ENCODE measurements at places on chromosomes 12 and 14.
A peak's percentile ranks its signal among the peaks of the same experiment; 100 is the strongest.

DNA sequence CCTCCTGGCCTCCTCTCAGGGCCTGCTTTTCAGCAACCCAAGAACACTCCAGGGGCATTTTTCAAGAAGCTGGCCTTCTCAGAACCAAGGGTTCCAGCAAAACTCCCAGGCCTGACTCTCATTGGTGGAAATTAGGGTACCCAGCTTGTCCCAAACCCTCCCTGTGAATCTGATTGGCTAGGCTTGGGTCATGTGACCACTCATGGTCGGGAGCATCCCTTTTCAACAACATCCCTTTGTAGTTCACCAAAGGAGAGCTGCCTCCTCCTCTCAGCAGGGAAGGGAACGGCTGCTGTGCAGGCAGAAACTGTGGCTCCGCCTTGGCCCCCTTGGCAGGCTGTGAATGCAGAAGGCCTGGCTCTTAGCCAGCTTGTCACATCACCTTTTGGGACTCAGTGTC, 94.5 kb downstream of the AACS start:
- no peak for DNase-seq

GRCh38 chr12:6465467-6466183, 4.9 kb downstream of the VAMP1 start:
- peak; percentile 73 for DNase-seq

GRCh38 chr12:106112145-106112821, 26.5 kb downstream of the NUAK1 start:
- no peak for DNase-seq

- DNase-seq, result no peak
Observed at GRCh38 chr14:62654641-62655040, 390.6 kb downstream of the KCNH5 start.

DNA sequence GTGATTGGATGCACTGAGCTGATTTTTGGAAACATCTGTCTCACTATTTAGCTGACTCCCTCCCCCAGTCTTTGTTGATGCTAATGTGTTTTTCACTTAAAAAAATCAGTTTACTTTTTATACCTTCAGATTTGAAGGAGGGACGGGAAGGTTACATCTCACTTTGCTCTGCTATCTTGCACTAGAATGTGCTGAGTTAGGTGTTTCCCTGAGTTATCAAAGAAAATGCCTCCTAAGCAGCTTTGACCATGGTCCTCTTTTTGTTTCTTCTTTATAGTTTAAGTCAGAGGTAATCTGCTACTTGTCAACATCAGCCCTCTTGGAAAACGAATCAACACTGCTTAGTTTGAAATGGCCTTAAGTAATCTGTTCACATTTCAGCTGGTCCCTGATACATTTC, 222.0 kb downstream of the TMEM132D start:
- no peak for DNase-seq

GRCh38 chr12:120904197-120904773, at the start of gene SPPL3:
Gene SPPL3, minus strand, starts transcription at chr12:120904358. Its CDS starts 491 bp downstream, at chr12:120903867.
- DNase-seq, result peak; percentile 86

- DNase-seq, result peak; percentile 65
Observed at GRCh38 chr14:49634547-49635334, at the start of gene DNAAF2. Gene DNAAF2, minus strand, starts transcription at chr14:49635244. Its CDS starts 95 bp downstream, at chr14:49635149.

GRCh38 chr14:55297611-55298499, 26.6 kb downstream of the FBXO34 start:
- peak; percentile 20 for DNase-seq

- no peak for DNase-seq
Observed at GRCh38 chr14:29475641-29476040, 452.0 kb downstream of the PRKD1 start.

- no peak for DNase-seq
Observed at GRCh38 chr14:32494609-32495434, 165.7 kb downstream of the AKAP6 start.

- no peak for DNase-seq
Observed at GRCh38 chr14:99006276-99006675, 265.7 kb downstream of the BCL11B start.

GRCh38 chr12:99049774-99050173, 404.7 kb downstream of the APAF1 start:
- DNase-seq, result no peak

- DNase-seq, result no peak
Observed at GRCh38 chr12:12800406-12801180, 12.6 kb upstream of the DDX47 start.

GRCh38 chr14:88142997-88143396, 138.1 kb downstream of the GPR65 start:
- DNase-seq, result no peak

GRCh38 chr14:97491697-97492096, 694.5 kb downstream of the VRK1 start:
- no peak for DNase-seq

DNA sequence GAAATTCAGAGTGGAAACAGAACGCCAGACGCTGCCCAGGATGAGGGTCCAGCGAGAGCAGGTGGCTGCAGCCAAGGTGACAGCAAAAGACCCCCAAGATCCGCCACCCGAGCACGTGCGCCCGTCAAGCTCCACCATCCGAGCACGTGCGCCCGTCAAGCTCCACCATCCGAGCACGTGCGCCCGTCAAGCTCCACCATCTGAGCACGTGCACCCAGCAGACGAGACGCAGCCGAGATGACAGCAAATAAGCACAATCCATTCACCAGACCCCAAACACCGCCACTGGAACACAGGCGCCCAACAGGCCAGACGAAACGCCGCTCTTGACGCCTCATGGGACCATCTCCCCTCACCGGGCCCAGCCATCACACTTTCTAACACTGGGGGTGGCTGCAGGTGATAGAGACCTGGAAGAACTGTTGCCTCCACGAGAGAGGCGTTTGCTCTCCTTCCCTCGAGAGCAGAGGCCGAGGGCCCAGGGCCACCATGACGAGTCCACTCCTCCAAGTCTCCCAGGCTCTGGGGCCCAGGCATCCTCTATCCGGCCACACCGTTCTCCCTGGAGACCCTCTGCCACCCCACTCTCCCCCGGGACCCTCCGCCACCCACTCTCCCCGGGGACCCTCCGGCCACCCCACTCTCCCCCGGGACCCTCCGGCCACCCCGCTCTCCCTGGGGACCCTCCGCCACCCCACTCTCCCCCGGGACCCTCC, 62.1 kb upstream of the GALNT9 start:
- DNase-seq, result no peak

DNA sequence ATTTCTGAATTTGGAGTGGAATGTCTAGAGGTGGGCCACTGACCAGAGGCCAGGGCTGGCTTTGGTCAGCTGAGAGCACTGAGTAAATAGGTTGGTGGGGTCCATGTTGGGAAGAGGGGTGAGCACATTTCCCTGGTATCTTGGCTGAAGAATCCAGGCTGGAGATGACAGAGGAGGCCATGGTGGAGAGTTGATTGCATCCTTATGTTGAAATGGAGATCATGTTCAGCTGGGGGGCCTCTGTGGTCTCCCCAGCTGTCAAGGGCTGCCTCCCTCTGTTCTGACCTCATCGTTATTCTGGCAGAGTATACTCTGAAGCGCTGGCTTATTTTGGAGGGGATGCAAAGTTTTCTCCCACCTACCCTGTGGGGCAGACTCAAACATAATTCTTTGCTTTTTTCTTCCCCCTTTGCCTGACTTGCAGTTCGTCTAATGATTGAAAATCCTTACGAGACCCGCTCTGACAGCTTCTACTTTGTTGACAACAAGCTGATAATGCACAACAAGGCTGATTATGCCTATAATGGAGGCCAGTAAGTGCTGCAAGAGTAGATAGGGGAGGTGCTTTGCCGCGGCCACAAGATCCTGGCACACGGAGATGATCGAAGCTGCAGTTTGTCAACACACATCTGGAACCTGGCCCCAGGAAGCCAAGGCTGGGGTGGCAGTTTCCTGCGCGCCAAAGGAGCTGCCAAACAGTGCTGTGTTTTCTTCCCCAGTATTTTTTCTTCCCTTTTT, 6.0 kb upstream of the ACADS start:
- no peak for DNase-seq

DNA sequence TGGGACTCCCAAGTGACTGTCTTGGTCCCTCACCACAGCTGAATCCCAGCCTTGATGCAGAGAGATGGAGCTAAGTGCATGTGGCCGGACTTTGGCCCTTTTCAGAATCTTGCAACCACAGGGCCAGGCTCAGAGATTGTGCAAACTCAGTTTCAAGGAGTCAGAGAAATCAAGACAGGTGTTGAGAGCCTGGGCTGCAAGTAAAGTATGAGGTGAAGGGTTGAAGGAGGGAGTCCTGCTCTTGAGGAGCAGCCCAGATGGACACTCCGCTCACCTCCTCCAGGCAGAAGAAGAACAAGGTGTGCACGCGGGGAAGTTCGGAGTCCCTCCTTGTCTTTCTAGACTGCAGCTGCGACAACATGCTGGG, 6.3 kb upstream of the BMP4 start:
- no peak for DNase-seq

DNA sequence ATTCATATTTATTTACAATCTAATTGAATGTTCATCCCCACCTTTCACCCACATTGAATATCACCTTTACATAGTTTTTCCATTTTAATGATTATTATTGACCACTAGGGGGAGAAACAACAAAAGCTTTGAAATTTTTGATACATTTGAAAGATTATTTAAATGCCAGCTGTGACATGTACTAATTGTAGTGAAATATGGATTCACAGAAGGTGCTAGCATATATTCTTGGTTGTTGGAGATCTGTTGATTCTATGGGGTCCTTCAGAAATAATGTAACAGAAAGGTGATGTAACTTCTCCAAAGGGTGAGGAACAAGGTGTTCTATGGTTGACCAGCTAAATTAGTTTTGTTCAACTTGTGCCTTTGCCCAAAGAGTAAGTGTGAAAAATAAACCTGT, 22.4 kb upstream of the GPR33 start:
- DNase-seq, result no peak

- no peak for DNase-seq
Observed at GRCh38 chr12:91059211-91059610, 1.4 kb upstream of the KERA start.

GRCh38 chr12:11701433-11701832, 52.0 kb downstream of the ETV6 start:
- DNase-seq, result no peak

- DNase-seq, result no peak
Observed at GRCh38 chr12:30884799-30885198, 41.7 kb upstream of the TSPAN11 start.

DNA sequence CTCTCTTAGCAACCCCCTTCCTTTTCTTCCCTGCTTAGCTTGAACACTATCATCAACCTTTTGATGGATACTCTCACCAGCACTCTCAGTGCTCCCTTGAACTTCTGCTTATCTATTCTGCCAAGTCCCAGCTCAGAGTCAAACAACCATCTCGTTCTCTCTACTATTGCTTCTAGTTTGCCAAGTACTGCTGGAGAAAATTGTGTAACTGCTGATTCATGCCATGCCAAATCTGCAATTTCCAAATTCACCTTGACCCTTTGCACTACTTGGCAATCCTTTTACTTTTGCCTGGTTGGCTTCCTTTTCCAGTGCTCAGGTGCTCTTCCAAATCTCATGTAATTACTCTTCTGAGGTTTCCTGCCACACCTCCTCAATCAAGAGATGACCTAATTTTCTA, 2.8 kb upstream of the CCDC196 start:
- DNase-seq, result no peak

DNA sequence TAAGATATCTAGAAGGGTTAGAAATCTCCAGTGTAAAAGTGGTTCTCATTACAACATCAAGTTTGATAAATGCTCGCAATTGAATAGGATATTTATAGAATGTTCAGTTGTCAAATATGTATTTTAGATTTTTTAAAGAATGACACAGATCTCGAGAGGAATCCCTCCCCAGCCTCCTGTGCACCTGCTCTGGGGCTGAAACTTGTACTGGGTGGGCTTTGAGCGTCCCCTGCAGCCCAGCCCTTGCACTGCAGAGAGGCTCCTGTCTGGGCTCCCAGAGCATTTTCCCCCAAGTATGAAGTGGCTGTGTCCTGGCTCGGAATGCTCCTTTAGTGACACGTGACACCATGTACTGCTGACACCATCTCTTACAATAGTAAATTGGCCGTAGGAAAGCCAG, 499.6 kb downstream of the TMEM121 start:
- DNase-seq, result no peak

- no peak for DNase-seq
Observed at GRCh38 chr12:104626069-104626837, 169.5 kb downstream of the CHST11 start.

DNA sequence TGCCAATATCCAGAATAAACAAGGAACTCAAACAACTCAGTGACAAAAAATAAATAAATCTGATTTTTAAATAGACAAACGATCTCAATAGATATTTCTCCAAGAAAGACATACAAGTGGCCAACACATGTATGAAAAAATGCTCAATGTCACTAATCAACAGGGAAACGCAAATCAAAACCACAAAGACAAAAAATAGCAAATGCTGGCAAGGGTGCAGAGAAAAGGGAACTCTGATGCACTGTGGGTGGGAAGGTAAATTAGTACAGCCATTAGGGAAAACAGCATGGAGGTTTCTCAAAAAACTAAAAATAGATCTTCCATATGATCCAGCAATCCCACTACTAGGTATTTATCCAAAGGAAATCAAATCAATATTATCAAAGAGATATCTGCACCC, 3.5 kb upstream of the EIF5 start:
- no peak for DNase-seq

DNA sequence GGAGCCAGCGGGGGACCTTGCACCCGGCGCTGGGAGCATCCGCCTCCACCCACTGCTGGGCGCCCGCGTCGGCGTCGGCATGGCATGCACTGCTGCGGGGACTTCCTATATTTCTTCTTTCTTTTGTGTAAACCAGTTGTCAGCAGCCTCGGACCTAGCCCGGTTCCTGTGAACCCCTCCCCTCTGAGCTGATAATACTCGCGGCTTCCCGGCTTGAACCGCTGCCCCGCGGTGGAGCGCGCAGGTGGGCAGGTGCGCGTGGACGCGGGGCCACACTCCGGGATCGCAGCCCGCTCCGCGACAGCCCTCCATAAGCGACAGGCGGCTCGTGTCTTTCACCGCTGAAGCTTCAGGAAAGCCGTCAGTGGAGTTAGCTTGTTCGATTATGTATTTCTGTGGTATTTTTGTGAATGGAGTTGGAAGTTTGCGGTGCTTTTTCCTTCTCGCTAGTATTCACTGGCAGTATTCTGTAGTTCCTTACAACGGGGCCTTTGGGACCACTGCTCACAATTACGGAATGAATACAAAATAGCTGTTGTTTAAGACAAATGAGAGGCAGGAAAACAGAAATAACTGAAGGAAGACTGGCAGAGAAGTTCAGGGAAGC, 870 bp downstream of the BMAL2 start:
- DNase-seq, result peak; percentile 53

GRCh38 chr14:55190906-55191202, 531 bp downstream of the DLGAP5 start:
- no peak for DNase-seq

DNA sequence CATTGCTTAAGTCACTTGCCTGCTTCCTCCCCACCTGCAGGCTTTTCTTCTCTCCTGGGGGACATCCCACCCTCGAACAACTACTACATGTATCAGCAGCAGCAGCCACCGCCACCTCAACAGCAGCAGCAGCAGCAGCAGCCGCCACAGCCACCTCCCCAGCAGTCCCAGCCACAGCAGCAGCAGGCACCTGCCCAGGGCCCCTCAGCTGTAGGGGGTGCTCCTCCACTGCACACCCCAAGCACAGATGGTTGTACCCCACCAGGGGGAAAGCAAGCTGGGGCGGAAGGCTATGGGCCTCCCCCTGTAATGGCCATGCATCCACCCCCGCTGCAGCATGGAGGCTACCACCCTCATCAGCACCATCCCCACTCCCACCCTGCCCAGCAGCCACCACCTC, 15.3 kb downstream of the FOXJ2 start:
- DNase-seq, result no peak

Data from CD4-positive, alpha-beta T cell treated with Interferon alpha-2 for 1 hour (primary cell).